ENCODE measurements at places on chromosomes 12 and 14.

DNA sequence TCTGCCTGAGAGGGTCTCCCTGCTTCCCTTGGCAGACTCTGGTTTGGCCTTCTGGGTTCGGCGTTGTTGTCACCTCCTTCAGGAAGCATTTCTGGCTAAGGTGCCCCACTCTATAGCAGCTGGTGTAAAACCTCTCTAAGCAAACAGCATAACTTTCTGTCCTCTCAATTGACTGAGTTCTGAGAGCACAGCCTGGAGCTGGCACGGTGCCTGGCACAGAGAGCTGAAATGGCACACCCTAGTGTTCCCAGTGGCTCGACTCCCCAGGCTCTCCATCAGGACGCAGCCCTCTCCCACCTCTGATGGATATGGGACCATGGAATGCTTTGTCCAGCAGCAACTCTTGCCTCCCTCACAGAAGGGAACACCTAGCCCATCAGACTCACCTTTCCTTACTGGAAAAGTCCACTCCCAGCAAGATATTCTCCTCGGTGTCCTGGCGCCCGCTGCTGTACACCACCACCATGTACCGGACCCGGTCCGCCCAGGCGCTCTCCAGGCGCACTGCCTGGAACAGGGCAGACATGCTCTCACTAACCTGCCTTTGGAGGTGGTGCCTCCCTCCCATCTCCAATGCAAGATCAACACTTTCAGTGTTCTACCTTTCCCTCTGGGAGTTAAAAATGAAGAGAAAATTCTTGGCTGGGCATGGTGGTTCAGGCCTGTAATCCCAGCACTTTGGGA lies 40.6 kb downstream of the SSH1 start:
- DNase-seq = no peak

- peak; percentile 52 for DNase-seq
These were observed 219.3 kb downstream of the C12orf50 start for GRCh38 chr12:87809916-87810315.

- no peak for DNase-seq
These were observed 34.7 kb downstream of the GPATCH2L start for GRCh38 chr14:76186308-76187027.

GRCh38 chr12:15547691-15548090 lies 225.4 kb downstream of the PTPRO start:
- DNase-seq = no peak

GRCh38 chr12:105166736-105167135 lies 59.2 kb downstream of the WASHC4 start:
- DNase-seq = no peak

GRCh38 chr12:106251631-106252455 lies 4.0 kb upstream of the CKAP4 start:
- DNase-seq = peak; percentile 67

- no peak for DNase-seq
These were observed 33.6 kb downstream of the CDKL1 start for GRCh38 chr14:50362764-50363713.

GRCh38 chr14:50531595-50532501 lies 521 bp downstream of the MAP4K5 start:
- DNase-seq = peak; percentile 52

DNA sequence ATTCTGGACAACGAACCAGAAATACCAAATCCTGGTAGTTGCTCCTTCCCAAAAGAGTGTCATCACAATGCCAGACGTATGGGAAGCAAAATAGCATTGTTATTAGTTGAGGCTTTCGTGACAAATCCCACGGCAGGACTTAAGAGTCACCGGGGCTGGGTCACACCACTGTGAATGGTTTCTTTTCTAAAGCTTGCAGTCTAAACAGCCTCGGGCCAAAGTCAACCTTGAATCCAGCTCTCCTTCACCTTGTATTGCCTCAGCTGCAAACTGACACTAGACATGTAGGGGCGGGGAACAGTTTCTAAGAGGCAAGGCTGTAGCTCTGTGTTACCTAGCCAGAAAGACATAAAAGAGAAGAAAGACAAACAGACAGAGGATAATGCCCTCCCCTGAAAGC lies 734.8 kb downstream of the MED13L start:
- no peak for DNase-seq

- DNase-seq = peak; percentile 11
These were observed 579.1 kb downstream of the PRKD1 start for GRCh38 chr14:29348504-29348903.

- DNase-seq = peak; percentile 26
These were observed at the start of gene NTN4 for GRCh38 chr12:95790033-95790916. TSS of gene NTN4 (minus strand) at chr12:95790764. CDS start at chr12:95790309, 455 bp downstream.

- DNase-seq = no peak
These were observed 62.8 kb upstream of the FOXN3 start for GRCh38 chr14:89479802-89480201.

- no peak for DNase-seq
These were observed 59.5 kb downstream of the CMAS start for GRCh38 chr12:22105542-22105941.

- no peak for DNase-seq
These were observed 173.1 kb upstream of the RTL1 start for GRCh38 chr14:101076451-101077198.

DNA sequence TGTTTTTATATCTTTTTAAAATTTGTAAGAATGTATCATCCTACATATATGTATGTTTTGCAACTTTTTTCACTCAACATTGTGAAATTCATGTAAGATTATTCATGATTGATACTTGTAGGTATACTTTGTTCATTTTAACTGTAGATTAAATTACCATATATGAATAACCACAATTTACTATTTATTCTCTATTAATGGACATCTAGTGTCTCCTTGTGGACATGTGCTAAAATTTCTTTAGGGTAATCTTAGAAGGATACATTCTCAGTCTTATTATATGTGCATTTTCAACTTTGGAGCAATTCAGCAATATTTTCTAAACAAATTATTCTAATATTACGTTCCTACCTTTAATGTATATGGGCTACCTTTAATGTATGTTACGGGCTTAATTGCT lies 192.4 kb downstream of the FUT8 start:
- DNase-seq = peak; percentile 20

GRCh38 chr14:59534361-59534987 lies 42.1 kb downstream of the CCDC175 start:
- DNase-seq = no peak

DNA sequence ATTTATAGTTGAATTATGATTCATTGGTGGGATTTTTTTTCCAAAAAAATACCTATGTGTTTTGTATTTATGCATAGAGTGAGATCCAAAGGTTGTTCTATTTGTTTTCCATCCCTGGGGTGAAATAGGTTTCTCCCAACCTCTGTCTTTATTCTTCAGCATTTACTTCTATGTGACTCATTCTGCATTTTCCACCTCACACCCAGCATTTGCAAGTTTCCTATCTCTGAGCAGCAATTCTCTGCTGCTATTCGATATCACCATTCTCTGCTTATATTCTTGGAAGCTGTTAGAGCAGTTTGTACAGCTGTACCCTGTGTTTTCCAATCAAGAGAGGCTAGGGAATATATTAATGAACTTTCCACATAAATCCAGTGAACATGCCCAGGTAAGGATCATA lies 538.9 kb downstream of the SNAPC1 start:
- DNase-seq = no peak

- DNase-seq = no peak
These were observed 165.0 kb downstream of the GRIN2B start for GRCh38 chr12:13816394-13816793.

DNA sequence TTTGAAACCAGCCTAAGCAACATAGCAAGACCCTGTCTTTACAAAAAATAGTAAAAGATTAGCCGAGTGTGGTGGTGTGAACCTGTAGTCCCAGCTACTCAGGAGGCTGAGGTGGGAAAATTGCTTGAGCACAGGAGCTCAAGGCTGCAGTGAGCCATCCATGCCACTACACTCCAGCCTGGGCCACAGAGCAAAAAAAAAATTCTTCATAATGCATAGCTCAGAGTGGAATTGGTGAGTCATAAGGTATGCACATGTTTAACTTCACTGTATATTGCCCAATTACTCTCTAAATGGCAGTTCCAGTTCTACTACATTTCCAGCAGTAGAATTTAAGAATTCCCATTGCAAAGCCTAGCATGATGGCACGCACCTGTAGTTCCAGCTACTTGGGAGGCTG lies 26.8 kb upstream of the CLIP1 start:
- DNase-seq = peak; percentile 93

- no peak for DNase-seq
These were observed 182.1 kb downstream of the C12orf50 start for GRCh38 chr12:87847147-87847546.

DNA sequence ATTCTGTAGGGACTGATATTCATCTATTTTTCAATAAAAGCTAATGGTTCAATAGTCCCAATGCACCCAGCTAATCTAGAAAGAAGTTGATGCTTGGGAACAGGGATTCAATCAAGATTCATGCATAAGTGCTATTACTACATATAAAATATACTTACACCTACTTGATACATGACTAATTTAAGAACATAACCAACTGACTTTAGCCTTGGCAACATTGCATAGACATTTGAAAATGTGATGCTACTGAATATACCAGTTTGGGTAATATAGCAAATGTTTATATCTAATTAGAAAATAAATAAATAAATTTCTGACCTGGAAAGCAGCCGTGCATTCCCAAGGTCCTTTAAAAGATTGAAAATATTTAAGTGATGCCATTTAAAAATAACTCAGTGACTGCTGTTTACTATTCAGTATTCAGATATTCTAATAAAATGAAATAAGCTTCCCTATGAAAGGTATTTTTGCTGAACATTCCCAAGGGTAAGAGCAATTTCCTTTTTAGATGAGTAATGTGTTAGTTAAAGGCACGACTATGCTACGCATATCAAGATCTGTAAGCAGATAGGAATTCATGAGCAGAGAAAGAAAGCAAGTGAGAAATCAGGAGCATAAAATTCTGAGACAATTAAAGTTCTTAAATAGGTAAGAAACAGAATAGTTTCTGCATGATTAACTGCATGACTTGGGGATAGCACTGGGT lies 160.6 kb upstream of the SYT1 start:
- DNase-seq = peak; percentile 91

DNA sequence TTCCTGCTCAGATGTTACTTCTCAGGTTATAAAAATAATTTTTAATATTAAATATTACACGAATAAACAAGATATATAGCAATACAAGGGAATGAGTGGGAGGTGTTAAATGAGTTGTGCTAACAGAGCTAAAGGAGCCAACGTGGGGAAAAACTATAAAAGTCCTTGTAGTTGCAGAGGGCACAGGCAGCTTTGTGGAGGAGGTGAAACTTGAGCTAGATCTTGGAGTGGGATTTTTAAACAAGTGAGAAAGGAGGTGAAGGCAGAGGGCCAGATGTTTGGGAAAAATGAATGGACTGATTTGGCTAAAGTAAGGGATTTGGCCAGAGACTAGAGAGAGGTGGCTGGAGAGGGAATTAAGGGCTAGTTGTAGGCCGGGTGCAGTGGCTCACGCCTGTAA lies 5.2 kb upstream of the FKBP11 start:
- DNase-seq = no peak

DNA sequence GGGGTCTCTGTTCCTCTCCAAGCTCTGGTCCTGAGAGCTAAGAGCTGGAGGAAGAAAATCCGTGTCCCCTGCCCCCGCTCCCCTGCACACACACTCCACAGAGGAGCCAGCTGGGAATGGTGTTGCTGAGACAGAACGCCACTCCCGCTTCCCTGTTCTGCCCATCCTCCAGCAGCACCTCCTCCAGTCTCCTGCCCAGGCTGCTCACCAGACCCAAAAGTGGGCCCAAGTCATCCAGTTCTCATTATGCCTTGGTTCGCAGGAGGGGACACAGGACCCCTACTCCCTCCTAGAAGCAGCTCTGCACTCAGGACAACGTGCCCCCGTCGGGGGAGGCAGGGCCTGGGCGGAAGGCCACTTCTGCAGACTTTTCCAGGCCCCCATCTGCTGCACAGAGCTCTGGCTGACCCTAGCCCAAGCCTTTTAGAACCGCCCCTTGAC lies 830 bp upstream of the TRMT61A start:
- DNase-seq = peak; percentile 38

- DNase-seq = no peak
These were observed 3.6 kb upstream of the CDK17 start for GRCh38 chr12:96403870-96404269.

DNA sequence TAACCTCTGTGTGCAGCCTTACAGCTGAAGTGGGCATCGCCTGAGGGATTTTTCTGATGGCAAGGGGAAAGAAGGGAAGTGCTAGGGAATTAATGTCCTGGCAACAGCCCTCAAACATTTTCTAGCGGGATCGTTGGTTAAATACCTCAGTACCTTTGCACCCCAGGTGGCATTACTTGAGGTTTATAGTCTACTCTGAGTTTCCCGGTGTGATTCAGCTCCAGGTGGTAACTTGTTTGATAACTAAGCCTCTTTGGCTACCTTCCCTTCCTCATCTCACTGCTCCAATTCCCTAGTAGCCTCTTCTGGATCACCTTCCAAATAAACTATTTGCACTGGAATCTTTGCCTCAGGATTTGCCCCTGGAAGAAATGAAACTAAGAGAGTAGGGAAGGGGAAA lies 237.0 kb upstream of the SSTR1 start:
- DNase-seq = no peak
